ENCODE measurements at places on chromosomes 1 and 21.

DNA sequence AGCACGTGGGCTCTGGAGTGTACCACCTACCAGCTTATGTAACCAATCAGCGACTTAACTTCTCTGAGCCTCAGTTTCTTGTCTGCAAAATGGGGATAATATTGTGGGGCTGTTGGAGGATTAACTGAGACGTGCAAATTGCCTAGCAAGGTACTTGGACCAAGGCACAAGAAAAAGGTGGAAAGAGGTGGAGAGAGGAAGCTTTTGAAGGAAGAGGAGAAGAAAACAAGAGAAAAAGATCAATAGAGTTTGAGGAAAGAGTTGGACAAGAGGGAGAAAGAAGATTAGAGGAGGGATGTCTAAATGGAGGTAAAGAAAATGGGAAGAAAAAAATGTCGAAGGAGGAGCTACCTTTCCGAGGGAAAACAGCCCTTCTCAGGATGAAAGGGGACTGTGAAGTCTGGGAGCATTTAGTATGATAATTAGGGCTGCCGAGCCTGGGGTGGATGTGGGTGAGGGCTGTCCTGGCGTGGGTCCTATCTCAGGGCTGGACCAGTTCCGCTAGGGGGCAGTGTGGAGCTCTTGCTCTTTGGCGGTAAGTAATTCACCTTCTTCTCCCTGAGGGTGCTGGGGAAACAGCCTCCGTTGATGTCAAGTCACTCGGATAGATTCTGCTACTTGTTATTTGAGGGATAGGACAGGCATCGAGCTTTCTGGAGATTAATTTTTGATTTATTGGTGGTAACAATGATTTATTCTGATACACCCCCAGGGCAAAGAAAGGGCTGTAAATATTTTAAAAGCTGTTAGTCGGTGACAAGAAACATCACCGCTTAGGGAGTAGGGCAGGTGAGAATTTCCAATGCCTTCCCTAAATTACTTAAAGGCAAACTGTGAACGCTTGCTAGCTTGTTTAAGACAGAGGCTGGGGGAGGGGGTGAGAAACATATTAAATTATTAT is 79.0 kb upstream of the NFASC start:
- DNase-seq = no peak

DNA sequence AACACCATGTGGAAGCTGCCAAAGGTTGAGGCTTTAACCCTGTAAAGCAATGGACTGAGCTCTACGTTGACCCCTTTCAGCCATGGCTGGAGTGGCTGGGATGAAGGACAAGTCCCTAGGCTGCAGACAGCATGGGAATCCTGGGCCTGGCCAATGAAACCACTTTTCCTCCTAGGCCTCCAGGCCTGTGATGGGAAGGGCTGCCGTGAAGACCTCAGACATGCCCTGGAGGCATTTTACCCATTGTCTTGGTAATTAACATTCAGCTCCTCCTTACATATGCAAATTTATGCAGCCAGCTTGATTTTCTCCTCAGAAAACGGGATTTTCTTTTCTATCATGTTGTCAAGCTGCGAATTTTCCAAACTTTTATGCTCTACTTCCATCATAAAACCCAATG is 214.5 kb downstream of the RGS7 start:
- no peak for DNase-seq

DNA sequence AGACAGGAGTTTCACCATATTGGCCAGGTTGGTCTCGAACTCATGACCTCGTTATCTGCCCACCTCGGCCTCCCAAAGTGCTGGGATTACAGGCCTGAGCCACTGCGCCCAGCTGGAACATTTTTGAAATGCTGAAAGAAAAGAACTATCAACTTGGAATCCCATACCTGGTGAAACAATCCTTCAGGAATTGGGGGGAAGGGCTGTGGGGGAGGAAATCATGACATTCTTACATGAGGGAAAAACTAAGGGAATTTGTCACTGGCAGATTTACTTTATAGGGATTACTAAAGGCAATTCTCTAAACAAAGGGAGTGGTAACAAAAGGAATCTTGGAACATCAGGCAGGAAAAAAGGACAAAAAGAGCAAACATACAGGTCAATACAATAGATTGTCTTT is 25.8 kb downstream of the NDUFS5 start:
- no peak for DNase-seq

DNA sequence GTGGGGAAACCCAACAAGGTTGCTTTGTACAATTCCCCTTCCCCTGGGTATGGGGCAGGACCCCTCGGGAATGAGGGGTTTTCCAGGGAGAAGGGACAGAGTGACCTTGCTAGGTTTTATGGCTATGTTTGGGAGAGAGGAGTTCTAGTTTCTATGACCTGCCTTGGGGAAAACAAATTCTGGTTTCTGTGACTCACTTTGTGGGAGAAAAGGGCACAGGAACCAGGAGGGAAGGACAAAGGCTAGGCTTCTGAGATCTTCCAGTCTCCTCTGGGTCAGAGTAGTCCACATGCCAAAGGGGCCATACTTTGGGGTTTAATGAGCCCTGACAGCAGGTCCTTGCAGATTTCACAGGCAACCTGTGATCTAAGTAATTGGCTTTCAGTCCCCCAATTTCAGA is 5.5 kb upstream of the PTGER3 start:
- no peak for DNase-seq

DNA sequence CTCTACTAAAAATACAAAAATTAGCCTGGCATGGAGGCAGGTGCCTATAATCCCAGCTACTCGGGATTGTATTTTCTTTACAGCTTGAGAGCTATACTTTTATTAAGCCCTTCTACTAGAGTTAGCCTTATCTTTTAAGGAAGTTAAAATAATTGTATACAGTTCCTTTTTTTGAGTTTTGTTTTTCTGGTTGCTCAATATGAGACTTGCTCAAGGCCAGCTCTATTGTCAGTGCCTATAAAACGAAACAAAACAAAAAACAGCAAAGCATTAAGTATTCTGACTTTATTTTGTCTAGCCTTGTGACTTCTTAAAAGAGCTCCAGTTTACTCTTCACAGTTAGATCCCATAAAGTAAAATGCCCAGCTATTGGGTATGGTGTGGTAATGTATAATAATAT is 17.2 kb downstream of the PKN2 start:
- DNase-seq = peak; percentile 64

DNA sequence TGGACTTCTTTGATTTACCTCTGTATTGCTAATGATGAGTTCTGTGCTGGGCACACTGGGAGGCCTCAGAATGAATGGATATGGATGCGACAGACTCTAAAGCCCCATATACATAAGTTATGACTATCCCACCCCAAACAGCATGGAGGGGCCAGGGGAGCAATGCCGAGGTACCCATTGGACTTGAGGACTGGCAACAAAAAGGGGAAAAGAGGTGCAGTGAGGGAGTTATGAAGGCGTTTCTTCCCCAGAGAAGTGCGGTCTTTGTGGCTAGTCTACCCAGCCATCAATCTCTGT is 15.2 kb upstream of the CDCA8 start:
- no peak for DNase-seq

- DNase-seq = no peak
Observed at GRCh38 chr1:184567637-184568036, 180.8 kb downstream of the C1orf21 start.

DNA sequence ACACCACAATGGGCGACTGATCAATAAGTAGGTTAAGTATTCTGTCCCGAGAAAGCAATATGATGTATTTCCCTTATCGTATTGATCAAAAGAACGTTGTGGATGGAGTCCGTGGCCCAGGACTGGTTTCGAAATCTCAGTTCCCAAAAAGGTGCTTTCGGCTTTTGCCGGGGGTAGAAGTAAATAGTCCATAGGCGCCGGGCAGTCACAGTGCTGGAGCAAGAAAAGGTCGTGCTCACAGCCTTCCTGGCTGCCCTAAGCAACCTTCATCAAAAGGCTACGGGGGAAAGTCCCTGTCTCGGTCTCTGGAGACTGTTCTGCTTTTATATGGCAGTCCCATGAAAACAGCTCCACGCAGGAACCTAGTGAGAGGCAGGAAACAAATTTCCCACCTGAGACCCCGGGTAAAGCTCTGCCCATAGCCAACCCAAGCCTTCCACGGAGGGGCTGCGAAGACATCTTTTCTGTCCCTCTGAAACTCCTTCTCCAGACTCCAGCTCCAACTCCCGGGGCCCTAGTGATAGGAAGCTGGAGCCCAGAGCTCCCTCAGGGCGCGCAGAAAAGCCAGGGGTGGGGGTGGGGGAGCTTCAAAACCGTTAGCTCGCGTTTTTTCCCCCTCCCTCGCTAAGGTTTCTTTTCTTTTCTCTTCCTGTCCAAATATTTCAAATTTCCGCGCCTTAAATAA is 7.0 kb downstream of the CDKN2C start:
- peak; percentile 65 for DNase-seq

GRCh38 chr1:98420376-98421084 is 241.0 kb upstream of the SNX7 start:
- DNase-seq = no peak

DNA sequence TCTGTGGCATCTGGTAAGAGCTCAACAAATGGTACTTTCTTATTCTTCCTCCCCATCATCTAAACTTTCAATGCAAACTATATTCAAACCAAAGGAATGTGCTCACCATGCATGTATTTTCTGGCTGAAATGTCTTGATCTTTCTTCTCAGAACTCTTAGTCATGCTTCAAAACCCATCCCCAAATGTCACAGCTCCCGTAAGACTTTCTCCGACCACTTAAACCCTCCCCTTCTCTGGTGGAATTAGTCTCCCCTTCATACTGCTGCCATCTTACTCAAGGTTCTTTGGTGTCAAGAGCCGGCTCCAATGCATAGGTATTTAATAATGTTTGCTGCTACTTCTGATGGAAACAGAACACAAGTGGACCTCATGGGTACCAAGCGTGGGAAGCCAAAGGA is 538.1 kb downstream of the MATN1 start:
- DNase-seq = no peak

DNA sequence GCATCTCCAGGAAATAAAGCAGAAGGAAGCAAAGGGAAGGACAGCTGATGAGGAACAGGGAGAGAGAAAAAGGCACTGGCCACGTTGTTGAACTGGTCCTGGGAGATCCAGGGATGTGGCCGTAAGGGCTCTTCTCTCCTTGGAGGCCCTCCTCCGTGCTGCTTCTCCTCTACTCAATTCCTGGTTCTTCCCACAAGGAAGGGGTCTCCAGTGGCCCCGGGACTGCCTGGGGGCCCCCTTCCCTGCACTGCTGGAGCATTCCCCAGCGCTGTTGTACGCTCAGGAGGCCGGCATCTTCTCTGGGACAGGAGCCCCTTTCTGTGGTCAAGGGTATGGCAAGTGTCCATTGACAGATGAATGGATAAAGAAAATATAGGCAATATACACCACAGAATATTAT is 88.5 kb upstream of the TLR5 start:
- no peak for DNase-seq

DNA sequence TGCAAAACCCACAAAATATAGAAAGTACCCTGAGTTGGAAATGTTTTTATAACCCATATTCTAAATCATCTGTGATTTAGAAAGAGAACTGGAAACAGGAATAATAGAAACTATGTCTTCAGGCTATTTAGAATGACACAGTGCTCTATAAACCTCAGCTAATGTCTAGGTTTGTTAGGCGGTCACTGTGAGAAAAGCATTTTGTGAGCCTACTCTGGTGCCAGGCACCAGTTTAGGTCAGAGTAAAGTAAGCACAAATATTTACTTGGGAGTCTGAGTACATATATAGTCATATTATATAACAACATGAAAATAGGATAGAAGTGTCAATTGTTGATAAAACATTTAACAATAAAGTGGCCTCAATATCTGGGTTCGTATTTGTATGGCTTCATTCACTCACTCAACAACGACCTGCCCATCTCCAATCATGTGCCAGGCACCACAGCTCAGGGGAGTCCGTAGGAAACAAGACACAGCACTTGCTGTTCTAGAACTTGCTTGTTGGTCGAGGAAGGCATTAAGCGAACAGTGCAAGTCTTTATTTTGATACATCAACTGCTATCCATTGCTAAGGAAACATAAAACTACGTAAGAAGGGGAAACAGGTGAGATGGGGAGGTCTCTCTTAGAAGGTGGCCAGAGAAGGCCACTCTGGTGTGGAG is 37.2 kb downstream of the GNB1 start:
- no peak for DNase-seq

GRCh38 chr1:178101654-178102053 is 7.8 kb downstream of the RASAL2 start:
- DNase-seq = no peak

- DNase-seq = no peak
Observed at GRCh38 chr1:113530021-113530420, 139.7 kb downstream of the MAGI3 start.

DNA sequence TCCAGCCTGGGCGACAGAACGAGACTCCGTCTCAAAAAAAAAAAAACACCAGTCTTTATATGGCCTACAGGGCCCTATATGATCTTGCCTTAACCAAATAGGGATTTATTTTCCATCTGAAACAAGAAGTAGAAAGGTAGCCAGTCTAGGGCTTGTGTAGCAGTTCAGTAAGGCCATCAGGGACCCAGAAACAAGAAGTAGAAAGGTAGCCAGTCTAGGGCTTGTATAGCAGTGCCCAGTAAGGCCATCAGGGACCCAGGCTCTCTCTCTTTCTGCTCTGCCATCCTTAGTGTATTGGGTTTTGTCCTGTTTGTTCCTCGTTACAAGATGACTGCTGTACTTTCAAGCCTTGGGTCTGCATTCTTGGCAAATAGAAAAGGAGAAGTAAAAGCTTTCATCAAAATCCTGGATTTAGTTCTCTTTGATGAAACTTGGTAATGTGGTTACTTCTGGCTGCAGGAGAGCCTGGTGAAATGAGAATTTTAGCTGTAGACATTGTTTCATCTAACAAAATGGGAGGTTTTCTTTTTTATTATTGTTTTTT is 46.1 kb downstream of the PKN2 start:
- peak; percentile 66 for DNase-seq

- no peak for DNase-seq
Observed at GRCh38 chr1:86516335-86516734, 30.5 kb upstream of the CLCA4 start.

- DNase-seq = no peak
Observed at GRCh38 chr1:181089676-181090544, 1.4 kb downstream of the IER5 start.
